ENCODE measurements at places on chromosomes 16 and 17.

GRCh38 chr17:57899391-57899790, 49.5 kb upstream of the MRPS23 start:
- no peak for DNase-seq

GRCh38 chr17:65994679-65995078, 197.3 kb downstream of the CEP112 start:
- DNase-seq, result no peak

GRCh38 chr17:1362964-1363363, 37.1 kb downstream of the YWHAE start:
- no peak for DNase-seq

DNA sequence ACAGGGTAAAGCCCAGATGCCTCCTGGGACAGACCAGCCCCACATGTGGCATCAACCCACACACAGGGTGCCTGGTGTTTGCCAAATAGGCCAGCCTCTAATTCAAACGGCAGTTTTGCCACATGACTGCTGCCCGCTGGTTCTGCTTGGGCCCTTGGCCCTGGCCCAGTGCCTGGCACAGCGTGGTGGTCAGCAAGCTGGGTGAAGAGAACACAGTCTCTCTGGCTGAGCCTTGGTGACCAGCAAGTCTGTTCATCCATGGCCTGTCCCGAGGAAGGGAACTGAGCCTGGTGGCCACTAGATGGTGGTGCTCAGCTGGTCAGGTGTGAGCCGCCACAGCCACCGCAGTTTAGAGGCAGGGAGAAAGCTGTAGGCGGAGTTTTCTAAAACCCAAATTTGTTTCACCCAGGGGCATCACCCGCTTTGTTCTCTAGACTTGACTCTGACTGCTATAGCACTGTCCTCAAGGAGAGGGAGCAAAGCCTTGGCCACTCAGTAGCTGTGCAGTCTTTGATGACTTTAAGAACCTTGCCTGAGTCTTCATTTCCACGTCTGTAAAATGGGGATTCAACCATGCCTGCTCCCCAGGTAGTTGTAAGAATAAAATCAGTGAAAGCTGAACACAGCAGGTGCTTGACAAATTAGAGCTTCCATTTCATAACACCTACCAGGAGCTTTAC, 4.7 kb upstream of the GFAP start:
- no peak for DNase-seq

DNA sequence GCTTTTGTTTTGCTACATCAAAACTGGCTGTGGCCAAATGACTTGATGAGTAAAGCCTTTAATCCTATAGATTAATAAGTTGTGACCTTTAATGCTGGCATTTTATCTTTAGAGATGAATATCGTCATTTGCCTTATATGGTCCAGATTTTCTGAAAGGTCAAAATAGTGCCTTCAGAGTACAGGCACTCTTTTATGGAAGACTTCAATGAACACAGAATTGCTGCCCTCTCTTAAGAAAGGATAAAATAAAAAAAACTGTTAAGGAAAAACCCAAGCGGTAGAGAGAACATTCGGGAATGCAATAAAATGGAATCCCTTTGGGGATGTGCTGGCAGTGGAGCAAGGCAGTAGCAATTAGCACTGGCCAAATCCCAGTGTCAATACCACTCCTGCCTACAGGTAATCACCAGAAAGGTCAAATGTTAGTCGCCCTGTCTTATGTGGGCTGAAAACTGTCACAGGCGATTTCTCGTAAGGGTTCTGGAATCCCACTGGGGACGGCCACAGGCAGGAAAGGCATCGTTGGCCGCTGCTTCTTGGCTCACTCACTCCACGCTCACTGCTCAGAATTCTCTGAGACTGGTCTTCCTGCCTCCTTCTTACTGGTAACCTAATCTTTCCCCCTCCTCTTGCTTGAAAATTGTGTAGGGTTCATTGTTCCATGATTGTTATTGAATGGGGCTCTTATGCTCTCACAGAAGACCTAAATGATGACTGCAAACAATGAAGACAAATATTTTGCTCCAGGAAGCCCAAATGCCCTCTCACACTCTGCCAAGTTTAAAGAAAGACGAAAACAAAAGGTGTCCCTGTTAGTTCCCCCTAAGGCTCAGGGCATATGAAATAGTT, 45.4 kb upstream of the HSBP1 start:
- no peak for DNase-seq

- DNase-seq, result no peak
These were observed 11.3 kb downstream of the TBX2 start for GRCh38 chr17:61411011-61411260.

- peak; percentile 95 for DNase-seq
These were observed 286.6 kb downstream of the SOX9 start for GRCh38 chr17:72407336-72407909.

DNA sequence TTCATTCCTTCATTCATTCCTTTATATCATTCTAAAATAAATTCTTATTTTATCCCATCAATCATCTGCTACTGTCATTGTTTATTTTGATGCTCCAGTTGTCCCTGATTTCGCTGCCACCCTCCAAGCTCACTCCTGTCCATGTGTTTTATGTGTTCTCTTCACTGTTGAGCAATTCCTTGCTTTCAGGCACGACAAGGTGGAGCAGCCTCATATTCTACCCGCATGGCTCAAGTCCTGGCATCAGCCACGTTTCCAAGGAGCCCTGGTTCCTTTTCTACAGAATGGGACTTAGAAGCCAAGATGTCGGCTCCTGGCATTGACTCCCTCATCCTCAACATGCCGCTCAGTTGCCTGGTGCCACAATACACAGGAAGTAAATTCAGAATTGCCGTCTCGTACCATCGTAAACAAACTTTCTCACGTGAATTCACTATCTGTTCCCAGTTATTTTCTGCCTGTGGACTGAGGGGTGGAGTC, 139.0 kb downstream of the RPTOR start:
- no peak for DNase-seq

DNA sequence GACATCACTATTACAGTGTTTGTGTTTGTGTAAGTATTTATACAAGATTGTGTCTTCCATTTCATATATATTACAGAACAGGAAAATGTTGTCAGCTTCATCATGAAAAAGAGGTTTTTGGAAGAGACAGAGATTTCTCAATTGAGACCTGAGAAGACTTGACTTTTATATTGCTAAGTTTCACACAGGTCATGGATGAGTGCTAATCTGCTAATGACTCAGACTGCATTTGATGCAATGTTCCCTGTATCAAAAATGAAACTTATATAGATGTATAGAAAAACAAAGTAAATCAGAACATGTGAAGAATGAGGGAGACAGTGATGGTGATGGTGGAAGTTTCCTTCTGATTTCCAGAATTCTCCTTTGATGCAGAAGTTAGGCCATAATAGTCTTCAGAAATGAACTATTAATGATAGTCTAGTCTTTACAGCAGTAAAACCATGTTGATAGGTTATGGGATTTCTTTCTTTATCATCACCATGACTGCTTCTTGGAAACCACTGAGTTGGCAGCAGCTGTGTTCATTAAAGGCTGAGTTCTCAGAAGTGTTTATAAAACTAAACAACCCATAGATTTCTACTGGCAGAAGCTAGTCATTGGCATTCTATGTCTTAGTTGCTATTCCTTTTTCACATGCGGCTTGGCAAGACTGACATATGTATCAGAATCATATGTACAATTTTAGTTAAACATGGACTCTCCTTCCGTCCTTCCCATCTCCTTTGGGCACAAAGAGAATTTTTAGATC, 56.1 kb downstream of the PCTP start:
- DNase-seq, result no peak

DNA sequence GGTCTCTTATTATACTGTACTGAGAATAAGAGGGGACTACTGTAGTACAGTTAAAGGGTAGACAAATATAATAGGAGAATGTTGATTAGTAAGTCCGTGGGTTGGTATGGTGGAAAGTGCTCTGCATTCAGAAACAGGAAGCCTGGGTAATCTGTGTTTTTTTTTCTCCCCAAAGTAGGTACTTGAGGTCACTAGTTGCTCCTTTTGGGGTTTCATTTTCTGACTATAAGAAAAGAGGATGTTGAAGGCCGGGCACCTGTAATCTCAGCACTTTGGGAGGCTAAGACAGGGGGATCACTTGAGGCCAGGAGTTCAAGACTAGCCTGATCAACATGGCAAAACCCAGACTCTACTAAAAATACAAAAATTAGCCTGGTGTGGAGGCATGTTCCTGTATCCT, 42.0 kb upstream of the MMD start:
- no peak for DNase-seq

DNA sequence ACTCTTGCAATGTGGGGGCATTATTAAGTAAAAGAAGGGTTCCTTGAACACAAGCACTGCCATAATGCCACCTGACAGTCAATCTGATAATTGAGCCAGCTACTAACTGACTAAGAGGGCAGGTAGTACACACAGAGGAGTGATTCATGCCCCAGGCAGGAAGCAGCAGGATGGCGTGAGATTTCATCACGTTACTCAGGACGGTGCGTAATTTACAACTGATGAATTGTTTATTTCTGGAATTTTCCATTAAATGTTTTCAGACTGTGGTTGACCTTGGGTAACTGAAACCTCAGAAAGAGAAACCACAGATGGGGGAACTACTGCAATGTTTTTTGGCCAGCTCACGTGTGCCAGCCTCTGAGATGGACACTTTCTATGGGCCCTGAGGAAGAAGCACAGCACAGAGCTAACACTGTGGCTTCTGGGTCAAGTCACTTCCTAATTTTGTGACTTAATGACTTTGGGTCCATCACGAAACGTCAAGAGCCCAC, 46.7 kb downstream of the C17orf67 start:
- DNase-seq, result peak; percentile 64

GRCh38 chr16:74830648-74831047, 56.0 kb upstream of the FA2H start:
- no peak for DNase-seq

- no peak for DNase-seq
These were observed 385 bp downstream of the CFAP119 start for GRCh38 chr16:30761427-30761927.

- DNase-seq, result peak; percentile 88
These were observed 4.9 kb downstream of the TNRC6C start for GRCh38 chr17:77963441-77963840.

- no peak for DNase-seq
These were observed 19.8 kb downstream of the MNT start for GRCh38 chr17:2380950-2381649.

GRCh38 chr17:59542960-59543635, 22.3 kb upstream of the DHX40 start:
- no peak for DNase-seq

DNA sequence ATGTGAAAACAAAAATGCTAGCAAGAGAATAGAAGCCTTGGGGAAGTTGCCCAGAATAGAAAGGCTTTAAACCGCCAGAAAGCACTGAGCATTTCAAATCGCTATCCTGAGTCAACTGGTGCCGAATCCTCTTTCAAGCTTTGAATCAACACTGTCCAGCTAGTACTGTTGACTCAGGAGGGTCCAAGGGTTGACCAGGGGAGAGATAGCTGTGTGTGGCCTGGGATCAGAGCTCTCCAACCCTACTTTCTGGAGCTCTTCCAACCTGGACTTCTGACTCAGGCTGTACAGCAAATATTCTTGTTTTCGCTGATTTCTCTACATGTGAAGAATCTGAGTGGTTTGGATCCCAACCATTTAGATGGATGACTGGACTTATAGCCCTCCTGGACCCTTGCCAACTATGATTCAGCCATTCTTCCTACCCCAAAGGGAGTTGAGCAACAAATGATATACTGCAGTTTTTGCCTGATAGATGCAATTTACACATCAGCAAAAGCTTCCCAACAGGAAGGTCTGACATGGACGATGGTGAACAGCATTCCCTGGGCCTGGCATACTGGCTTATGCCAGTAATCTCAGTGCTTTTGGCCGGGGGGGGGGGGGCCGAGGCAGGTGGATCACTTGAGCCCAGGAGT, 154.0 kb upstream of the SDK2 start:
- peak; percentile 36 for DNase-seq

DNA sequence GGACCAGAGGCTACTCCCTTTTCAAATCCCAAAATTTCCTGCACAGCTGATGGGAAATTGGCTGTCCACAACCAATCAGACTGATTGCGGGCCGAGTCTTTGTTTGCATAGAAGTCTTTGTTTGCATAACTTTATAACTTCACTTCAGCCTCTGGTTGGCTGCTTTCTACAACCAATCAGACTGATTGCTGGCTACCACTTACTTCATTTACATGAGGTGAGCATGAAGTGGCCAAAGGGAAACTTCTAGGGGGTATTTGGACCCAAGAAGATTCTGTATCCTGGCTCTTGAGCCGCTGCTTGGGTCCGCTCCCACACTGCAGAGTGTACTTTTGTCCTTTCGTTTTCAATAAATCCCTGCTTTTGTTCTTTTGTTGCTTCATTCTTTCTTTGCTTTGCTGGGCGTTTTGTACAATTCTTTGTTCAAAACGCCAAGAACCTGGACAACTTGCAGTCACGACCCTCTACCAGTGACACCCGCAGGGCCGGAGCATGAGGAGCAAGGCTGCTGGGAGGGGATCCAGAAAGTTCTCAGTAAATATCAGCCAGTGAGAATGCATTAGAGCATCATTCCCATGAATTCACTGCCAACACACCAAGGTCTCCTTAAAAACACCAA, 67.5 kb downstream of the IQCK start:
- no peak for DNase-seq

- no peak for DNase-seq
These were observed 55.2 kb downstream of the MSI2 start for GRCh38 chr17:57311281-57312216.

GRCh38 chr16:19907161-19907992, 22.7 kb upstream of the GPRC5B start:
- no peak for DNase-seq

GRCh38 chr16:66007717-66008116, 358.8 kb upstream of the CDH5 start:
- peak; percentile 58 for DNase-seq

GRCh38 chr17:1755827-1756262, 6.0 kb upstream of the SERPINF1 start:
- no peak for DNase-seq

GRCh38 chr16:27547851-27548250, 1.9 kb downstream of the GTF3C1 start:
- DNase-seq, result no peak

DNA sequence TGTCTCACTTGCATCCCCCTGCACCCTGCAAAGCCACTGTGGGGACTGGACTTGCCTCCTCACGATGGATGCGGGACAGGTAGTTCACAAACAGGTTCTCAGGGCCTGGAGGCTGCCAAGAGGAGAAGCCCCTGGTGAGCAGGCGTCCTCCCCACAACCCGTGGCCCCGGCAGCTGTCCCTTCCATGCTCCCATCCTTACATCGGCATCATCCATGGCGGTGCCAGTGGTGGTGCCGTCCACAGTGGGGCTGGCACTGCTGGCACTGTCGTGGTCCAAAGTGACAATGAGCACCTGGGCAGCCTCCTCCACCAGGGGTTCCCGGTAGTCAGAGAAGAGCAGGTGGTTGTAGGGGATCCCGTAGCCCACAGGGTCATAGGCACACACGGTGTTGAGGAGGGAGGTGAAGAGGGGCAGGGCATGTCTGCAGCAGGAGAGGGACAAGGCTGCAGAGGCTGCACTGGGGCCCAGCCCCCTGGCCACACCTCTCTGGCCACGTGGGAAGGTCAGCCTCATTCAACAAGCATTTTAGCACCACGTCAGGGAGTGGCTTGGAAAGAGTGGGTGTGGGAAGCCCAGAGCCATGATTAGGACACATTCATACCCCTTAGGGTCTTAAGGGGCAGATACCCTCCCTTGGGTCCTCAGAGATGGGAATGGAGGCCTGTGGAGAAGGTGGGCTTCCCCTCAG, 12.6 kb downstream of the HID1 start:
- no peak for DNase-seq

- DNase-seq, result no peak
These were observed 75.5 kb upstream of the GPRC5B start for GRCh38 chr16:19960183-19960582.

Measured in AG04449 (cell line).